Amniotic stem cell (primary cell): ENCODE measurements at places on chromosomes 3 and 15.

- DNase-seq: no peak
Measured at GRCh38 chr3:122488262-122488973, 26.3 kb downstream of the KPNA1 start.

DNA sequence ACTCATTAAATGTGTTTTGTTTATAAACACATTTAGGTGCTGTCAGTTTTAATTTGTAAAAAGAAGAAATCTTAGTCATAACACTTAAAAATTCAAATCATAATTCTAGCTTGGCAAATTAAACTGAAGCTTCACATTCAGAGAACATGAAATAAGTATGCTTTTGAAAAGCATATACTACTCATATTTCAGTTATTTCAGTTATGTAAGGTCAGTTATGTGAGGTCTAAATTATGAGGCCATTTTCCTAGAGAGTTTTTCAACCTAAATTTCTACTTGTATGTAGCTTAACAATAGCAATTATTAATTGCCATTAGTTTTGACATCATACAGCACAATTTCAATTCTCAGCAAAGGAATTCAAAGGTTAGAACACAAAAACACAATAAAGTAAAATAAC lies 465.0 kb downstream of the PLOD2 start:
- DNase-seq: no peak

- no peak for DNase-seq
Measured at GRCh38 chr3:153103406-153103945, 58.5 kb upstream of the RAP2B start.

DNA sequence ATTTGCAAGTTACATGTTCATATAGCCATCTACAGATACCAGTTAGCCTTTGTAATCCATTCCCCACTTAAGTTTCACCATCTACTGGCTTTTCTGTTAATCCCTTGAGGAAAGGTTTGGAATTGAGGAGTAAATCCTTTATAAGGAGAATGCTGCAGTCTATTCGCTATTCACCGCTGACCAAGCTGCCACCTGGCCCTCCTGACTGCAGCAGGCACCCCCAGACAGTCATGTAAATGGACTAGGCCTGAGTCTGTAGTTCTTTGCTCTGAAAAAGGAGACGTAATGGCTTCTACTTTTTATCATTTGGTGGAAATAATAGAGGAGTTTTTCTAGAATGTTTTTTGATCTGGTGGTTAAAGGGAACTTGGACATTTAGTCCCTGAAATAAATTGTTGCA lies 3.2 kb downstream of the HIGD2B start:
- DNase-seq: no peak

GRCh38 chr15:101028772-101029438 lies 109.7 kb downstream of the LRRK1 start:
- DNase-seq: no peak

DNA sequence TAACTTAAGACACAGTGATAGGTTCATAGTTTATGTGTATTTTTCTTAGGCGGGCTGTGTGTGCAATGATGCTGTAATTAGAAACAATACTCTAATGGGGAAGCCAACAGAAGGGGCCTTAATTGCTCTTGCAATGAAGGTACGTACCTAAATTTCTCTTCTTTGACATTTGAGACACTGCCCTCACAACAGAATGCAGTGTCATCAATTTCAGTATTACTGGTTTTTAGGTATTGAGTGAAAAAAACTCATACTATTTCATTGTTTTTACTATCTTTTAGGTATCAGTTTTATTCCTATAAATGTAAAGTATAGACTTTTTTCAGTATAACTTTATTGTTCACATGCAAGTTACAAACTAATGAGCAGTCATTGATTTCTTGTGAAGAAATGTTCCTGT lies 59.3 kb downstream of the ASTE1 start:
- no peak for DNase-seq

DNA sequence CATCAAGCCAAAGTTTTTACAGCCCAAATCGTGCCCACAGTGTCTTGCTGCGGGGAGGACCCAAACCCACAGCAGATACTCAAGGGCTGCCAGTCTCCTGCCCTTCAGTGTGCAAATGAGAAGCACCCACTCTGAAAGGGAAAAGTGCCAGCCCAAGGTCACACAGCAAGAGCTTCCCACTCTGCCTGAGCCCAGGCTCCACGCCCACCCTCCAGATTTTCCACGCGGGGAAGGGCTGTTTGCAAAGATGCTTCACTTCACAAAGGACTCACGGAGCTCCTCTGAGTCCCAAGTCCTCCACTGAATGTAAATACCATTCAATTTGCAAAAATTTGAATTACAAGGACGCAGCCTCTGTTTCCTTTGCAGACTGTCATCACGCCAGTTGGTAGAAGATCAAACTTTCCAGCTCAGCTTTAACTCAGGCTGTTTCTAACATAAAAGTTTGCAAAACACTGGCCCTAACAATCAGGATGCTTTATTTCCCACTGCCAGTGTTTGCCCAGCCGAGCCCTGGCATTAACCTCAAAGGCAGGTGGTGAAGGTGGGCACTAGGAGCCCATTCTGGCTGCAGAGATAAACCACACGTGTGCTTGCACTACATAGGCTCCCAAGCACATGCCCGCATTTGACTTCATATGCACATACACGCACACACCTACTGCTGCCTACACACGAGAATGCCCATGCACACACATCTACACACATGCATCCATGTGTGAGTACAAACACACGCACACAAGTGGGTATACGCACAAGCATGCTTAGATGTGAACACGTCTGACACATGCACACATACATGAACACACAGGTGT lies 7.6 kb downstream of the CACNA2D2 start:
- no peak for DNase-seq

GRCh38 chr3:16151109-16151508 lies 23.4 kb upstream of the GALNT15 start:
- DNase-seq: no peak

- no peak for DNase-seq
Measured at GRCh38 chr3:42550250-42550649, 31.5 kb downstream of the SEC22C start.

- DNase-seq: no peak
Measured at GRCh38 chr3:127729556-127730056, 56.9 kb downstream of the ABTB1 start.

- no peak for DNase-seq
Measured at GRCh38 chr3:102577082-102577789, 142.4 kb downstream of the ZPLD1 start.

- DNase-seq: no peak
Measured at GRCh38 chr3:61667814-61668213, 106.4 kb downstream of the PTPRG start.

- DNase-seq: no peak
Measured at GRCh38 chr3:183545708-183546107, 9.8 kb downstream of the KLHL6 start.

- no peak for DNase-seq
Measured at GRCh38 chr3:25169151-25169550, 258.9 kb upstream of the RARB start.

DNA sequence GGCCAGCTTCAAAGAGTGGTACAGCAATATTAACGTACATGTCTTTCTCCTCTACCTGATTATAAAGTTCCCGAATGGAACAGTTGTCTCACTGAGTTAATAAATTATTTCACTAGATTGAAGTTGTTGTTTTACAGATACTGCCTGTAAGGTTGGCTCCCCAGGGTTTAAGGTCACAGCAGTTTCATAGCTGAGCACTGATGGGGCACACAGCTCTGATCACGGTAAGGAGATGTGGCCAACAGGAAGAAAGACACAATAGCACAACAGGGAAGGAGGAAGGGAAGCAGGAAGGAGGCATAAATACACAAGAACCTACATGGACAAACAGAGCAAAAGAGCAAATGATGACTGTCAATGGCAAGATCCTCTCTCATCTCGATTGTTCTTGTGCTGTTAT lies 215.6 kb downstream of the WNT5A start:
- DNase-seq: no peak

DNA sequence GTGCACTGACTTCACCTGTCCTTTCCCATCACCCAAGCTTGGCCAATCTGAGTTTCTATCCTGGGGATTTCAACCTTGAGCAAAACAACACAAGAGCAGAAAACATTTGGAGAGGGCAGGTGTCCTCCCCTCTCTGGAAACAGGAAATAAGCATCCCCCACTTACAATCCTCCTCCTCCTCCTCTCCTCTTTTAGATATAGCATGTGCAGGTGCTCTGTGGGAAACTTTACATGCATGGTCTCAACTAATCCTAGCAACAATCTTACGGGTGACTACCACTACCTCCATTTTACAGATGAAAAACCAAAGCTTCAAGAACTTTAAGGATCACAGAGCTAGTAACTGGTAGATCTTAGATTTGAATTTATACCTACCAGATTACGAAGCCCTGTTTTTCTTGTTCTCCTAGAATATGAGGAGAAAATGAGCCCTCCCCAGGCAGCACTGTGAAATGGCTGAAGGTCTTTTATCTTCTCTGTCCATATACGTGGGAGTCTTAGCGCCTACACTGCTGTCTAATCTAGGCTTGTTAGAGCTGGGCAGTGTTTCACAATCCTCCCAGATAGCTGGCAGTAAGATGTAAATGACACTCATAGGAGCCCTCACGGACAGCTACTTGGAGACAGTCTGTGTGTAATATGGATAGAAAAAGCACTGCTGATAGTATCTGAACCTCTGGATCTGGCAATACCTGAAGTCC lies 301.2 kb upstream of the PROK2 start:
- DNase-seq: no peak

DNA sequence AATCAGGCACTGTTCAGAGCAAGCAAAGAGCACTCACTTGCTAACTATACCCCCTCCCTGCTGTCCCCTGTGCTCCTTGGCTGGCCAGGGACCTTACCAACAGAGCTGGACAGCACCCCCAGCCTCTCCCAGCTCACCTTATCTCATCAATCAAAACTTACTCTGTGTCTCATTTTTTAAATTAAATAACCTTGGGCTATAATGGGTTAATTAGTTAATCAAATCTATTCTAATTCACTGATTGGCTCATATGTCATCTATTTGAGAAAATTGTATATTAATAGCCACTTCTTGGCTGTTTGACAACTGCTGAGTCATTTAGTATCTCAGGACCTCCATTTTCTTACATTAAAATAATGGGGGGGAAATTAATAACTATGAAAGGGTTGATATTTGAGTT lies 22.9 kb downstream of the IL5RA start:
- DNase-seq: no peak

- DNase-seq: peak; percentile 56
Measured at GRCh38 chr3:157073810-157074209, 86.1 kb downstream of the CCNL1 start.

DNA sequence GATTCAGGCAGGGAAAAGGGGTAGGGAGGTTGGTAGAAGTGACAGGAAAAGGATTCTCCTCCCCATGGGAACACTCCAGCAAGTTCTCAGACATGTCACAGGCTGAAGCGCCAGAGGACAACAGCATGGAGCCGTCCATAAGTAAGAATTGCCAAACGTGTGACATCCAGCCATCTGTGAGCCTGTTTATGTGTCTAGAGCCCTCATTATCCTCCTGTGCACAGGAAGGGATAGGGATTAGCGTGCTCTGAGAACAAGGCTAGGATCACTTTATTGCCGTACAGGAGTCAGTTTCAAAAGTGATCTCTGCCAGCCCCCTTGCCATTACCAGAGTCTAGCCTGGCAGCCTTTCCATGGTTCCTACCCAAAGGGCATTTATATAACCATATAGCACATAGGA lies 549.5 kb downstream of the NTRK3 start:
- DNase-seq: no peak

DNA sequence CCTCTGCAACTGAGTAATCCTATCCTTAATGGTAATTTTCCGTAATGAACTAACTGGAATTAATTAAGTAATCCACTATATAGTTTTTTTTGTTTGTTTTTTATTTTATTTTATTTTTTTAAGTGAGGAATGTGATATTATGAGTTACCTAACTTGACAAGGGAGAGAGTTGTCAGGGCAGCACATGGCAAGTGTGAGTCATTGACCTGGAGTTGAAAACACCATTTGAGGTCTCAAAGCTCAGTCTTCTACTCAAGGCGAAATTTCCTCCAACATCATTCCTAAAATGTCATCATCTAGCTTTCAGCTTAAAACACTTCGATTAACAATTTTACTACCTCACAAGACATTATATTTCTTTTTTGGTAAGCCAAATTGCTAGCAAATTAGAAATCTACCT lies 87.8 kb downstream of the NECTIN3 start:
- DNase-seq: no peak

DNA sequence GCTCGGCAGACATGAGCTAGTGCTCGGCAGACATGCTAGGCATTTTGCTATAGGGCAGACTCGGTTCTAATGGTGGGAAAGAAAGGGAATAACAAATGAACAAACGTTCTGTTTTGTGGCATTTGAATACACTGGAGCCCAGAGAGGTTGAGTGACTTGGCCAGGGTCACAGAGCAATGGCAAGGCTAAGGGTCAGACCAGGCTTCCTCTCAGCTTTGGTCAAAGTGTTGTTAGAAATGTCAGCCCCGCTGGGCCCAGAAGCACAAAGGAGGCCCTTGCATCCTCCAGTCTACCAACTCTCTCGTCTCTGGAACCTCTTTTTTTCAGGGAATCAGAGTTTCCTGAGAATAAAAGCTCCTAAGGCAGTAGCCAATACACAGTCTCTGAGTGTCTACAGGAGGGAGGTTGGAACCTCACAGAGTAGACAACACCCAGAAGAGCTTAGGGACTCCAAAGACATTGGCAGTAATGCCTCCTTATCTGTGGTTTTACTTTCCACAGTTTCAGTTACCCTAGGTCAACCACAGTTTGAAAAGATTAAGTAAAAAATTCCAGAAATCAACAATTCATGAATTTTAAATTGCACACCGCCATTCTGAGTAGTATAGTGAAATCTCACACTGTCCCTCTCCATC lies 47.3 kb downstream of the SSUH2 start:
- no peak for DNase-seq

GRCh38 chr15:60313906-60314305 lies 83.9 kb downstream of the ANXA2 start:
- DNase-seq: no peak

- no peak for DNase-seq
Measured at GRCh38 chr3:80238606-80239005, 470.8 kb upstream of the ROBO1 start.

- no peak for DNase-seq
Measured at GRCh38 chr3:126023390-126023789, 54.4 kb downstream of the ROPN1B start.

GRCh38 chr3:36740787-36741186 lies 23.6 kb downstream of the DCLK3 start:
- no peak for DNase-seq

DNA sequence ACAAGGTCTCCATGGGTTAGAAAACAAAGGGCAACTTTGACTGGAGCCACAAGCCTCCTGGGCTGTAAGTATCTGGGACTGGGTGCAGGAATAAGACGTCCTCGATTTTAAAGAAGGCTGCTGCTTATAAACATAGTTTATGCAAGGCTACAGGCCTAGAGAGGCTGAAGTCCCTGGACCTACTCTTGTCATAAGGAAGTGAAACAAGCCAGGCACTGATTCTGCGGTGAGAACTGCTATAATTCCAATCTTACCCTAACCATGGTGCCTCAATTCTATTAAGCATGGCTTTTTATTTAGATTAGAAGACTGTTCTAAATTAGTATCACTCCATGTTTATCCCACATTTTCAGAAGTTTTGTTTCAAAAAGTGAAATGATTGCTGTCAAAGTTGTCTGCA lies 777.6 kb downstream of the PLOD2 start:
- DNase-seq: no peak

- DNase-seq: no peak
Measured at GRCh38 chr3:55675478-55675877, 188.4 kb upstream of the WNT5A start.
